NCI-H446 (cell line): ENCODE measurements at places on chromosomes 12 and 14.
A peak's percentile ranks its signal among the peaks of the same experiment; 100 is the strongest.

GRCh38 chr14:44291366-44291915 is 215.6 kb downstream of the FSCB start:
- DNase-seq, result no peak

DNA sequence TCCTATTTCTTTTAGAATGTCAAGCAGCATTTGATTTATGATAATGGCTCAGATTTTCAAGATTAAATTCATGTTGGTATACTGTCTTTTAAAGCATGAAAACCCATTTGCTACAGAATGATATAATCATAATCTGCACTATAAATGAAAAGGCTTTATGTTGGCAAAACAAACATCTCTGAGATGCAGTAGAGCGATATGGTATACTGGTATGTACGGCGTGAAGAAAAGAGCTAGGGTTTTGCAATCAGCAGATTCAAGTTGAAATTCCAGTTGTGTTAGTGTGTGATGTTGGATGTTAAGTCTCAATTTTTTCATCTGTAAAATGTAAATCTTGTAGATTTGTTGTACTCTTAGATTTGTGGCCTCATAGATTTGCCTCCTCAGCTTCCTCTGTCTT is 53.2 kb upstream of the DYRK2 start:
- DNase-seq, result no peak

DNA sequence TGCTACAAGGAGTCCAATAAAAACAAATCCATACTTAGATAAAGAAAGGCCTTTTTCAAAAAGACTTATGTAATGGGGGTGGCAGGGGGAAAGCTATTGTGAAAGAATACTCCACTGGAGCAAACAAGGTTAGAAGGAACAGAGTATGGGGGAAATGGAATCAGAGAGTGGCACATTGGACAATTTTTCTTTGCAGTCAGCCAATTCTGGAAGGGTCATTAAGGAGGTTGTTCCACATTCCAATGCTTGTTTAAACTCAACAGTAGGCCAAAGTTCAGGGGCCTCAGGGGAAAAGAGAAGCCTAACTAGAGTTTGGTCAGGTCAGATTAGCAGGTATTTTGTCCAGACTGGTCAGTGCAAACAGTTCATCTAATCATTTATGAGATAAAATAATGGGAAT is 105.2 kb upstream of the RESF1 start:
- DNase-seq, result no peak

GRCh38 chr12:120168337-120168736 is 26.2 kb downstream of the GCN1 start:
- no peak for DNase-seq

DNA sequence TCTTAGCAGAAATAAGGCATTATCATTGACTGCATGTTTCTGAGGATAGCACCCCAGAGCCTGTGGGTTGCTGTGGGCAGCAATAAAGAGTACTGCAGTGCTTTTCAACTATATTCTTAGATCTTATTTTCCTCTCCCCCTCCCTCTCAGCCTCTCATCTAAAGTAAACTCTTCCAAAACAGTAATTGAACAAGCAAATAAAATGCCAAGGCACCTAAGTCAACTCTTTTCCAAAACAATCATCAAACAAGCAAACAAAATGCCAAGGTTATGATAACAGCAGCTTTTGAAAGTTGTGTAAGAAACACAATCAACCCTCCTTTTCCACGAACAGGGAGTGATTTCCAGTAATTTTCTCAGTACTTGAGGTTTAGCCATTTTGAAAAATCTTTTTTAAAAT is 1542.6 kb downstream of the AACS start:
- DNase-seq, result no peak

DNA sequence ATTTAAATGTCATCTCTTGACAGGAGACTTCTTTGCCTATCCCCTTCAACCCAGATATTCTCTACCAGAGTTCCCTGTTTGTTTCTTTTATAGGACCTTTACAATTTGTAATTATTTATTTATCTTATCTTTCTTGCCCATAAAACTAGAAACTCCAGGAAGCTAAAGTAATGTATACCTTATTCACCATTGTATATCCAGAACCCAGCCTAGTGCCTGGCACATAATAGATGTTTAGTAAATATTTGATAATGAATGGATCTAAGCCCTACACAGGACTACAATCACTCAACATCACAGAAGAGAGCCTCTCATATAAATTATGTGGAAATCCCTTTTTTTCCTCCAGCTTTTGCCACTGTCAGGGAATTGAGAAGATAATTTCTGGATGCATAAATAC is 125.6 kb upstream of the CNOT2 start:
- no peak for DNase-seq

GRCh38 chr12:49060237-49061156 is at the start of gene KMT2D:
TSS of gene KMT2D (minus strand) at chr12:49060794. CDS start at chr12:49055324, 5,470 bp downstream.
- peak; percentile 78 for DNase-seq

GRCh38 chr14:76098047-76098446 is 53.7 kb upstream of the GPATCH2L start:
- DNase-seq, result no peak

DNA sequence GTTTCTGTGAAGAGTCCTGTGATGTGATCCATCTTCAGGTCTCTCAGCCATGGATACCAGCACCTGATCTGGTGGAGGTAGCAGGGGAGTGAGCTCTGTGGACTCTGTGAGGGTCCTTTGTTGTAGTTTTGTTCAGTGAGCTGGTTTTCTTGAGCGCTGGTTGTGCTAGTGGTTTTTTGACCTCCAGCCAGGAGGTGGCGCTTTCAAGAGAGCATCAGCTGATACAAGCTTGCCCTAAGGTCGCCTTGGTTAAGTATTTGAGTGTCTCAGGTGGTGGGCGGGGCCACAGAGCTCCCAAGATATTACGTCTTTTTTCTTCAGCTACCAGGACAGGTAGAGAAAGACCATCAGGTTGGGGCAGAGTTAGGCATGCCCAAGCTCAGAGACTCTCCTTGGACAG is 139.7 kb downstream of the TTLL5 start:
- no peak for DNase-seq

- DNase-seq, result no peak
These were observed 475.9 kb downstream of the SLC16A7 start for GRCh38 chr12:60071759-60072191.

- DNase-seq, result no peak
These were observed 105.2 kb downstream of the DICER1 start for GRCh38 chr14:95052016-95052585.

GRCh38 chr14:56474419-56475022 is 105.1 kb upstream of the TMEM260 start:
- DNase-seq, result peak; percentile 3

- DNase-seq, result no peak
These were observed 151.9 kb upstream of the ABCD2 start for GRCh38 chr12:39771456-39771855.

GRCh38 chr14:24414732-24415420 is 14.6 kb downstream of the CBLN3 start:
- DNase-seq, result no peak

- DNase-seq, result no peak
These were observed 909.1 kb downstream of the TRHDE start for GRCh38 chr12:73181244-73181643.

DNA sequence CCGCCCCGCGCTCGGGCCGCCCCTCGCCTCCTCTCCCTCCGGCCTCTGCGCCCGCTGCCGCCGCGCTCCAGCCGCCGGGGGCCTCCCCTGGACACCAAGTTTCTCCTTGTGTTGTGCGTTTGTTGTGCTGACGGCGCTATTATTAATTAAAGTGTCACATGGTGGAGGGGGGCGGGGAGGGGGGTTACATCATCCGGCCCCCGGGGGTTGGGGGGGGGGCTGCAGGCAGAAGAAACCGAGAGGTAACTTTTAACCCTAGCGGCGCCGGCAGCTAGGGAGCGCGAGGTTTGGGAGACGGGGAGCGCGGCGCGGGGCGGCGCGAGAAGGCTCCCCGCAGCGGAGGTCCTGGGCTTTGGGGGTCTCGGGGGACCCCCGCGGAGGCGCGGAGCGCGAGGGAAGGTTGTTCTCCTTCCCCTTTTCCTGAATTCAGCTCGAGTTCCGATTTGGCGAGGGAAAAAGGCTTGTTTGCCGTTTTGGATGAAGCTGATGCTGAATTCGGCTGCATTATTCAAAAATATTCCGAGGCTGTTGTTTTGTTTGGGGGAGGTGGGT is at the start of gene HRK:
Gene HRK (minus strand): TSS at position 117 of the 552 bp plus-strand sequence. CDS start 134 bp downstream, outside the sequence.
- peak; percentile 20 for DNase-seq

GRCh38 chr12:54370171-54370730 is 6.0 kb upstream of the GPR84 start:
- no peak for DNase-seq

DNA sequence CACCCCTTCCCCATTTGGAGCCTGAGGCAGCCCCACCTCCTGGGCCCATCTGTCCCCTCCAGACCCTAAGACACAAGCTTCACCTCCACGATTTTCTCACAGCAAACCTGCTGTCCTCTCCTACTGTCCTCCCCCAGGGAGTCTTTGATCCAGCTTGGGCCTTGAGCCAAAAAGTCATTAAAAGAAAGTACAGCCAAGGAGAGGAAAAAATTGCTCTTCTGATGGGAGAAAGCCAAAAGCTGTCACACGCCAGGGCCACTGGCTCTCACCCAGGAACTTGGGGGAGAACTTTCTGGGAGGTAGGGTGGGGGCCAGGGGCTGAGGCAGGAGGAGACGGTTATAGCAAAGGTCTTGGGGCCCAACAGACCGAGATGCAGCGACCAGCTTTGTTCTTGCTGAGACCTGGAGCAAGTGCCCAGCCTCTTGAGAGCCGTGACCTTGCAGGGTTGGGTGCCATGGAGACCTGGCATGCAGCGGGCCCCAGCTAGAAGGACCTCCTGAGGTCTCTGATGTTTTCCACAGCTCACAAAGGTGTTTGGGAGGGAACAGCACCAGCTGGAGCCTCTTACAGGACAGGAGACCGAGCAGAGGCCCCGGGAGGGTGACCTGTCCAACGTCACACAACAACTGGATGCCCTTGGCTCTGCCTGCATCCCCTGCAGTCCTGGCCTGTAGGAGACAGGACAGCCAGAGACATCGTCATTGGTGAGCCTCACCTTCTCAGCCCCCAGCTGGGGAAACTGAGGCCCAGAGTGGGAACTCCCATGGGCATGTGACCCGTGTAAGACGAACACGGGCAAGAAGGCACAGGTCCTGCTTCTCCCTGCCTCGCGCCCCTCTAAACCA is 124.5 kb downstream of the CALM1 start:
- peak; percentile 92 for DNase-seq

- no peak for DNase-seq
These were observed 553.9 kb downstream of the VRK1 start for GRCh38 chr14:97350894-97351731.

DNA sequence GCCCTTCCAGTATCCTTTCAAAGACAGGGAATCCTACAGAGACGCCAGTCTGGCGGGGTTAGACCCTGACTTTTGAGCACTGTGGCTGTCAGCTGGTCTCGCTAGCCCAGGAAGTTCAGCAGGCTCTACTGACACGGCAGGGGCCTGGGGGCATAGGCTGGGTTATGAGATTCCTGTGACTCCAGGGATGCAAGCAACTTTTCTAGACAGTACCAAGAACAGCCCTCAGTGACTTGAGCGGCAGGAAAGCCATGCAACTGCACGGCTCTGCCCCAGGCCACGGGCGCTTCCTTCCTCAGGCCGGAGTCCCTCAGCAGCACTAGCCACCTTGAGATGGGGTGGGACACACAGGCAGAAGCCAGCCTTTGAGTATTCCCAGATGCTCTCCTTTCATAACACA is 5.1 kb upstream of the SIVA1 start:
- DNase-seq, result no peak

- DNase-seq, result no peak
These were observed 308.0 kb downstream of the SLC6A15 start for GRCh38 chr12:84604551-84604950.

GRCh38 chr14:60233251-60233650 is 15.8 kb upstream of the PPM1A start:
- no peak for DNase-seq

DNA sequence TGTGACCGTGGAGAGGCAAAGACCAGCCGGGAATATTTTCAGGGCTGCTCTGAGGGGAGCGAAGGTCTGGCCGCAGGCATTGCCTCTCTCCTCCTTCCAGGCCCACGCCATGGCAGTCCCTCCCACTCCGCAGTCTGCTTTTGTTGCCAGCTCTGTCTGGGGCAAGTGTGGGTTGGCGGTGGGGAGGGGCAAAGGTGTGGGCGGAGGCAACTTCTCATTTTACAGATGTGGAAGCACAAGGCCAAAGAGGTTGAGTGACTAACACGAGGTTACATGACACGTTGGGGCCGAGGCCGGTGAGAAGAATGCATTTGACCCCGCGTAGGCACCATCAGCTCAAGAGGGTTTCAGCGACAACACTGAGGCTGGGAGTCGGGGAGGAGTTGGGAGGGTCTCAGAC is 6.1 kb upstream of the FAIM2 start:
- no peak for DNase-seq

DNA sequence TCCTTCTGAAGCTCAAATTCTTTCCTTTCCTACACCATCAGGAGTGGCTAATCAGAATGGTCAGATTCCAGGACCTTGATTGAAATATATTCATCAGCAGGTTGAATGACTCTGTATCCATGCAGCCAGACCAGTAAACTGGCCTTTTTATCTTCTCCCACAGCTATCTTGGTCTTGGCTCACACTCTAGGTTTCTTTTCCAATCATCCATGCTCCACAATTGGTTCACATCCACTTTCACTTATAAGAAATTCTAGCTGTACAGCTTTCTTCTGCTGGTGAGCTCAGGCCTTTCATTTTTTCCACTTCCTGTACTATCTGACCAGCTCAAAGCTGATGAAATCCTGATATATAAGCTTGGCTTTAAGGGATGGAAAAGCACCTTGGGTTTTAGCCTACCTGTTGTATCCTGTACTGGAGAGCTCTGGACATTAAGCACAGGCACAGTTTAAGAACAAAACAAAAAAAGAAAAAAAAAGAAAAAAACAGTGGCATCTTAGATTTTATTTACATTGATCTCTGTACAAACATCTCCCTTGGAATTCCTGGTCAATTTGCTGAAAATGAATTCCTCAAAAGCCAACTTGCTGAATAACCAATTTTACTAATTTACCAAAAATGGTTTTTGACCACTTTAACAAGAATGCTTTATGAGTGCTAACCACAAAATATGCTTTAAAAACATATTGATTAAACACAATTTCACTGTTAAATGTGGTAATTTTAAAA is 91.6 kb upstream of the PAWR start:
- DNase-seq, result no peak

GRCh38 chr12:3869865-3870264 is 3.3 kb downstream of the PARP11 start:
- DNase-seq, result no peak

GRCh38 chr14:40599725-40600124 is 1007.0 kb upstream of the LRFN5 start:
- no peak for DNase-seq

GRCh38 chr14:62097072-62097471 is 334.9 kb downstream of the SNAPC1 start:
- no peak for DNase-seq

- DNase-seq, result peak; percentile 76
These were observed 1.0 kb upstream of the SOCS2 start for GRCh38 chr12:93571365-93571924.

DNA sequence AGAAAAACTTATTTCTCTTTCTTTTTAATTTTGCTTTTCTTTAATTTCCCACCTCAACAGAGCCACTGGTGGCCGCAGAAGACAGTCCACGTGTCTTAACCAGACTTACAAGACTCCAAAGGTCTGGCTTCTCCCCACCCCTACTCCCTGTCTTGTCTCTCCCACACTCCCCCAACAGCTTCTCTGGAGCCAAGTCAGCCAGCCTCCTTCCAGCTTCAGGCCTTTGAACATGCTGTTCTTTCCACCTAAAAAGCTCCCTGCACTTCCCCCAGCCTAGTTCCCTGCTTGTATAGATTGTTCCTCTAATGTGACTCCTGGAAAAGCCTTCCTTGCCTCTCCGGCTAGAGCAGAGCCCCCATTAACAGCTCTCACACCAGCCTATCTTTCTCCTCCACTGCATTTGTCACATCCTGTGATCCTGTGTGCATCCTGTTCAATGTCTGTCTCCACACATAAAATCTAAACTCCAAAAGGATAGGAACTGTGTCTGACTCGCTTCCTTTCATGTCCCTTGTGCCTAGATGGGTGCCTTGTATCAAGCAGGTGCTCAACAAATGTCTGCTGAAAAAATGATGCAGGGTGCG is 7.8 kb upstream of the DYNLL1 start:
- no peak for DNase-seq
